Stimulated activated CD4-positive, alpha-beta T cell treated with anti-CD3 and anti-CD28 coated beads, Interleukin-15, amount 100 ng/mL, for 1 hour (primary cell): ENCODE measurements at places on chromosomes 12 and 14.

DNA sequence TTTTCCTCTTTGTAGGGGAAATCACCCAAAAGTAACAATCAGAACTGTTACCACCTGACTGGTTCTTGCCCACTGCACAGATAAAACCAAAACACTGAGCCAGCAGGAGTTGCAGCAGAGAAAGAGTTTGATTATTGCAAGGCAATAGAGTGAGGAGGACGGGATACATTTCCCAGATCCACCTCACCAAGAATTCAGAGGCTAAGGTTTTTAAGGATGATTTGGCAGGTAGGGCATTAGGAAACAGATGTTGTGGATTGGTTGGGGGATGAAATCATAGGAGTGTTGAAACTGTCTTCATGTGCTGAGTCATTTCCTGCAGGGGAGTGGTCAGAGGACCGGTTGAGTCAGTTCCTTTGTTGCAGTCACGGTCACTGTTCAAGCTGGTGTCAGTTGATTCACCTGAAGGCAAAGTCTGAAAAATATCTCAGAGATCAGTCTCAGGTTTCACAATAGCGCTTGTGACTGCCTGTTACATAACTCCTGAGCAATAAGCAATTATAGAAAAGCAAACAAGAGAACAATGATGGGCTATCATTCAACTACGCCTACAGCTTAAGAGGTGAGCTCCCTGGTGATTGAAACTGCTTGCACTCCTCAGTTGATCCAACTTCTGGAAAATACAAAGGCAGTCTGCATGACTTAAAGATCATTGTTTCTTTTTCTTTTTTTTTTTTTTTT lies 20.3 kb upstream of the AMN1 start:
- no peak for DNase-seq

DNA sequence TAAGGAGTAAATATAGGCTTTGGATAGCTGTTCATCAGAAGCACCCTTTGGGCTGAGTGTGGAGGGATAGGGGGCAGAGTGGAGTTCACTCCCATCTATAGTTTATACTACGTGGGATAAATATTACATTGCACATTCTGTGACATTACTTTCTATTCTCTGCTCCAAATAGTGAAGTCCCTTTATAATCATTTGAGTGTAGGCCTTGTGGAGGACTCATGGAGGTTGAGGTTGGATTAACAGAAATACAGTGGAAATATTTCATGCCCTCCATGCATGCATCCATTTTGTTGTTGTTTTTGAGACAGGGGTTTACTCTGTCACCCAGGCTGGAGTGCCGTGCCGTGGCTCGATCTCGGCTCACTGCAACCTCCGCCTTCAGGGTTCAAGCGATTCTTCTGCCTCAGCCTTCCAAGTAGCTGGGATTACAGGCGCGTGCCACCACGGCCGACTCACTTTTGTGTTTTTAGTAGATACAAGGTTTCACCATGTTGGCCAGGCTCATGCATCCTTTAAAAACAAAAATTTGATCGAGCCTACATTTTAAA lies 1.4 kb downstream of the CHPT1 start:
- no peak for DNase-seq

DNA sequence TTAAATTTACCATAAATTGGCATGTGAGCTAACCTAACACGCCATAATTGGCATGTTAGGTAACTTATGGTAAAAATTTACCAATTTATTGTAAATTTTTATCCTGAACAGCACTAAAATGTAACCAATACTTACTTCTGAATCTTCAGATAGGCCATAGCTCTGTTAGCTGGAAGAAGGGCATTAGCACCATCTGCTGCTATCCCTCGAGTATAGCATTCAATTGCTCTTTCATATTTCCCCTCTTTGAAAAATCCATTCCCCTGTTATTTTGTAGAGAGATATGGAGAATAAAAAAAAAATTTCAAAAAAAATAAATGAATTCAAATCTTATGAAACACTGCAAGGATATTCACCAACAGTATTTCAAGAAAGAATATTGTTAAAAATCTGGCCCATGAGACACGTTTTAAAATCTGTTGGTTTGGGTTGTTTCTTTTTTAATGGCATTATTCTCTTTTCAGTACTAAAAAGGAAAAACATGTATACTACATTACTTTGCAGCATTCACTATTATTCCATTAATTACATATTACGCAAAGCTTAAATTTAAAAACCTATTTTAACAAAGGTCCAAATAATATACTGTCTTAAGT lies 19.1 kb downstream of the RPAP3 start:
- no peak for DNase-seq

- peak; percentile 34 for DNase-seq
Measured at GRCh38 chr14:77124345-77125280, 17.0 kb downstream of the ZDHHC22 start.

GRCh38 chr14:57168138-57168679 lies 100.5 kb downstream of the EXOC5 start:
- DNase-seq = no peak

- DNase-seq = no peak
Measured at GRCh38 chr14:38404100-38404541, 148.2 kb upstream of the CLEC14A start.

GRCh38 chr12:1934831-1935230 lies 16.4 kb upstream of the CACNA2D4 start:
- no peak for DNase-seq

- DNase-seq = no peak
Measured at GRCh38 chr12:105783983-105784947, 354.5 kb downstream of the NUAK1 start.

DNA sequence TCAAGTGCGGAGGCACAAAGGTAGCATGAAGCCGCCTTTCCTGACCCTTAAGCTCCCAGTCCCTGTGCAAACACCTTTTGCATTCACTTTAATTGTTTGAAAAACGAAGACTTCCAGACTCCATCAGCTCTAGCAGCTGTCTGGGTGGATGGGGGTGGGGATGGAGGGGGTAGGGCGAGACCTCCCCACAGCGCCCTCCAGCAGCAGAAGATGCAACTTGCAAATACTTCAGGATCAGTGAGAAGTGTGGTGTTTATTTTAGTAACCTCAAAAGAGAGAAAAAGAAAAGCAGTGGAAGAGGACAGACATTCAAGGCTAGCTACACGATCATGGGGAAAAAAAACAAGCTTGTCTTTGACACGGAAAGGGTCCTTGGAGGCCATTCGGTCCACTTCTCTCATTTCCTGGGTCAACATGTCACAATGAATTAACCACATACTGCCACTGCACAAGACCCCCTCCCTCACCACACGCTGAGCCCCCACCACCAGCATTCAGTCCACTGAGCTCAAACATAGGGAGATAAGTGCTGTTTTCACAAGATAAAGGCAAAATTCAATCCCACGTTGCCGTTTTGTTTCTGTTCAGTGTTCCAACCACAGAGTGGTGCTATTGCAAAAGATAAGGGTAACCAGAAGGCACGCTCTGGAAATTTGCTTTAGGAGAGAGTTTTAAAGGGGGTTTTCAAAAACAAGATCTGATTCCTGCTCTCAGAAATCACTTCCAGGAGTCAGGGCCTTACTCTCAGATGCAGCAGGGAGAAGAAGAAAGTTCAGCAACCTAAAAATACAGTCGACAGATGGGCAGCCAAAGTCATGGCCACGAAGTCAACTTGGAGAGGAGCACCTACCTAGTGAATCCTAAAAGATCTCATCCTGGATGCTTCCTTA lies 3.3 kb upstream of the NTF3 start:
- no peak for DNase-seq

DNA sequence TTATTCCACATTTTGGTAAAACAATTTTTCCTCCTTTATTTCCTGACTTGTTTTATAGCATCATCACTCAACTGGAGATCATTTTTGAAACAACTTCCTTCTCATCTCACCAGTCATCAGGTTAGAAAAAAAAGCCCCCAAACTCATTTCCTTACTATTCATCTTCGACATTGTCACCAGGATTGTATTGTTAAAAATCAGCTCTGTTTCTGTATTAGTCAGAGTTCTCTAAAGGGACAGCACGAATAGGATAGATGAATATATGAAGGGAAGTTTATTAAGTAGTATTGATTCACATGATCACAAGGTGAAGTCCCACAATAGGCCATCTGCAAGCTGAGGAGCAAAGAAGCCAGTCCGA lies 392.6 kb downstream of the FUT8 start:
- DNase-seq = no peak

DNA sequence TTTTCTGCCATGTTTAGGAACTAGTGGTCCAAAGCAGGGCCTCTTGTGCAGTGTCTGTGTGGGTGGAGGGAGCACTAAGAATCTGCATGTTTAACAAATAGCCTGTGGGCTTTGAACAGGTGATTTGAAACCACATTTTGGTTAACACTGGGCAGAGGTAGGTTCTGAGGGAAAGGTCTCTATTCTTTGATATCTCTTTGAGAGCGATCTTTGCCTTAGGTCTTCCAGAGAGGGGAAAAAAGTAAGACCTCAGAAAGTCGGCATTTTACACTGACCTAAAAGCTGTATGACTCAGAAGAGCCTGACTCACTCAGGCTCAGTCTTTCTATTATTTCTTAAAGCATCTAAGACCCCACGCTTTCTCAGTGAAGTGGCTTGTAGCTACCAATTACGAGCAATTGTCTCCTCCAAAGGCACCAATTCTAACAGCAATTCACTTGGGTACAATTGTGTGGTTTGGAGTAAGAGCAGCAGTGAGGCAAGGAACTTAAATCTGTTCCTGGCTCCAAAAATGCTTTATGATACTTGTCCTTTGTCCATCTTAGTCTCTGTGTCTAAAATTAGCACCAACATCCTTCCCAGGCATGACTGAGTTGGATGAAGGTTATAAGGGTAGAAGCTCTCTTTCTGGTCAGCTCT lies 8.8 kb downstream of the EIF2B2 start:
- no peak for DNase-seq

- DNase-seq = no peak
Measured at GRCh38 chr14:99468836-99469592, 11.6 kb downstream of the SETD3 start.

DNA sequence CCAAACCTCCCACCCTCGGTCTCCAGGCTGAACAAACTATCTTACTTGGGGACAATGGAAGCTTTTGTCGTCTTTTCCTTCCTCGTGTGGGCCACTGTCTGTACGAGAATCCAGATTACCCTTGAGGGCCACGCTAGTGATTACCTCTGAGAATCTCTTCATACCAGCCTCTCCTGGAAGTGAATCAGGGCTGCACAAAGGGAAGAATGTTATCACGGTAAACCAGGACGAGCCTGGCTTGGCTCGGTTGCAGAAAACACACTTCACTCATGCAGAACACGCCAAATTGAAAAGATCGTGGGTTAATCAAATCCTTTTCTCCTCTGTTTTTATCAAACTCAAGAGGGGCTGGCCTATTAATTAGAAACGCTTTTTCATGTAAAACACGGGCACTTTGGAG lies 51.6 kb upstream of the MYL2 start:
- no peak for DNase-seq

DNA sequence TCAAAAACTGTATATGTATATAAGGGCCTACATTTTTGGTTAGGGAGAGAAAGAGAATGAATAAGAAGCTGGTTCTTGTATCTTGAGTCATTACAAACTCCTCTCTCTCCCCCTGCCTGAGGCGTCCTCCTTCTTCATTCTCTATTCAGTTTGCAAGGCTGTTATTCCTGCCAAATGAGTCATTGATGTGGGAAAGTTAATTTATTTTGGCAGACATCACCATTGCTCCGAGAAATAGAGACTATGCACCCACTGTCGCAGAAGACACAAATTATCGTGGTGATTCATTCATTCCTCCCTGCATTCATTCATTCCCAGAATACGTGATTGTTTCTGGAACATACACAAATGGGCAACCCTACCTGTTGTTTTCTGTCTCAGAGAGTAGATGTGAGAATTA lies 112.5 kb upstream of the MED13L start:
- no peak for DNase-seq

DNA sequence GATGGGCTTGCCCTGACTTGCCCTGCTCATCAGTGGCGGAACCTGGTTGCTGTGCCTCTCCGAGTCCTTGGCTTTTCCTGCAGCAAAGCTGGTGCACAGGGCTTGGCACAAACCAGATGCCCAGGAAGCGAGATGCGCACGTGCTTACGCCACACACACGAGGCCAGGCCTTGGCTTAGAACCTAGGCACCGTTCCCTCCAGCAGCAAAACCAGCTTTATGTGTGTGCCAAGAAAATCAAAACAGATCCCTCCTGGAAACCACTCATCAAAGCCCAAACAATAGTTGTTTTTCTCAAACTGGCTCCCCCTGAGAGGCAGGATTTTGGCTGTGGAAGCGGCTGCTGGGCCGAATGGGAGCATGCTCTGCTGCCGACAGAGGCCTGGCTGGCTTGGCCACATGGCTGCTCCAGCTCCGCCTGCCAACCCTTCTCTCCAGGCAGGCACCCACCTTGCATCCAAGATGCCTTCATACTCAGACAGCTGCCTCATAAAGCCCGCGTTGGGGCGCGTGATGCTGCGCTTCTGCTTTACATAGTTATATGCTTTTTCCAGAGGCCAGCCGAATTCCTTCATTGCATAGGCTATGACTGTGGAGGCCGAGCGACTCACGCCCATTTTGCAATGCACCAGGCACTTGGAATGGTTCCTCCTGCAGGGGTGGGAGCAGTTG lies 58.7 kb downstream of the SSH1 start:
- no peak for DNase-seq

- no peak for DNase-seq
Measured at GRCh38 chr12:55718015-55718414, 2.2 kb downstream of the BLOC1S1 start.

GRCh38 chr12:93009533-93009932 lies 80.4 kb upstream of the EEA1 start:
- DNase-seq = no peak

DNA sequence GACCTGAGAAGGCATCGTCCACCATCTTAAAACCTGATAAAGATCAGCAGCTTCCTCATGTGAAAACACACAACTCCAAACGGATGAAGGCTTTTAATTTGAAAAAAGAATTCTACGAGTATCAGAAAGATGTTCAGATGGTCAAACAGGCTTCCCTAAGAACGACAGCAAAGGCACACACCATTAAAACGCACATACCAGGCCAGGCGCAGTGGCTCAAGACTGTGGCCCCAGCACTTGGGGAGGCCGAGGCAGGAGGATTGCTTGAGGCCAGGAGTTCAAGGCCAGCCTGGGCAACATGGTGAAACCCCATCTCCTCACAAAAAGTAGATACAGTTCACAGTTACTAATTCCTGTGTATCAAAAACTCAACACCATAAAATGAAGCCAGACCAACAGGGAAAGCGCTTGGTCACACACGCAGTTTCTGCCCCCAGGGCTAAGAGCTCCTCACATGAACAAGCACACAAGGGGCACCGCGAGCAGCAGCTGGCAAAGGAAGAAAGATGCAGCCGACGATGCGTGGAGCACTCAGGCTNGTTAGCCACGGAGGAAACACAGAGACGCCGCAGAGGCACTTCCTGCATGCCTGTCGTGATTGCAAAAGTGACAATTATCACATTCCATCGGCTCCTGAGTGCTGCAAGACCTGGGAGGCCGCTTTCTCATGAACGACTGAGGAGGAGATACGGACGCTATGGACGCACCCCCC lies 78.0 kb downstream of the NOC4L start:
- DNase-seq = no peak
